Mucosa of descending colon (tissue), 3 donors: ENCODE measurements at places on chromosomes 6 and 20. TPM values are rescaled to one million over a fixed set of nuclear protein-coding genes. Genes with fewer than 3 reads are reported as not detected.

Gene PBOV1
- not detected for total RNA-seq

Gene TNFRSF6B
- total RNA-seq = 19.7 TPM

Gene PAK5
- not detected for total RNA-seq

Gene NKAIN2
- 0.34 TPM for total RNA-seq

Gene ATG5
- 43.0 TPM for total RNA-seq

Gene CARMIL1
- total RNA-seq = 44.8 TPM

Gene LAMA4
- 37.0 TPM for total RNA-seq

Gene DDO
- 3.5 TPM for total RNA-seq

Gene CAPN11
- 0.35 TPM for total RNA-seq

Gene ZGPAT
- 31.7 TPM for total RNA-seq

Gene SSTR4
- total RNA-seq = not detected

Gene PSMB8
- 199 TPM for total RNA-seq

Gene SLC13A3
- total RNA-seq = not detected

Gene SPDEF
- 13.8 TPM for total RNA-seq

Gene NKX2-2
- total RNA-seq = 1.8 TPM

Gene CST2
- not detected for total RNA-seq

Gene CTAGE9
- not detected for total RNA-seq

Gene TCP11
- not detected for total RNA-seq

Gene PPP1R14C
- 11.1 TPM for total RNA-seq

Gene KIAA0408
- total RNA-seq = 25.0 TPM

Gene CYP21A2
- 0.94 TPM for total RNA-seq

Gene PLEKHG1
- 24.1 TPM for total RNA-seq

Gene OOEP
- not detected for total RNA-seq

Gene KHDC1L
- not detected for total RNA-seq

Gene RBPJL
- not detected for total RNA-seq
